ENCODE measurements at places on chromosomes 3 and 15. TPM values are rescaled to one million over a fixed set of nuclear protein-coding genes. Genes with fewer than 3 reads are reported as not detected.

DNA sequence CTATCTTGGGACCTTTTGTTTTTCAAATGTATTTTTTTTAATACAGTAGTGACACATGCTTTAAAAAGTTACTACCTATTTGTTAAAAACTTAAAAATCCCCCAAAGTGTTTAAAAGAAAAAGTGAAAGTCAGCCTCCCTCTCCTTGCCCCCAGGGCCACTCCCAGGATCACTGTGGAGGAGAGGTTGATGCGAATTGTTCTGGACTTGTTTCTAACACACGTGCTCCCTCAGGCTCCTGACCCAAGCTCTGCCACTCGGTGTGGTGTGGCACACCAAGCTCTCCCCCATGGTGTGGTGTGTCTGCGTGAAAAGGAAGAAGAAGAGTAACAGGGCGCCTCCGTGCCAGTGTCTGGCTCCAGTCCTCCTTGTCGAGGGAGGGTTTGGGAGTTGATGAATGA is 93.5 kb downstream of the CHCHD6 start:
- H3K4me3 ChIP-seq = no peak overlapping the region
- H3K27ac ChIP-seq = no peak overlapping the region
- no peaks in the 10 kb centered on the region for H3K27me3 ChIP-seq
- H3K36me3 ChIP-seq = no peaks in the 10 kb centered on the region

GRCh38 chr3:183822631-183823030 is 2.7 kb downstream of the MAP6D1 start:
- no peaks in the 10 kb centered on the region for H3K4me1 ChIP-seq
- H3K36me3 ChIP-seq = no peaks in the 10 kb centered on the region
- H3K27me3 ChIP-seq = no peaks in the 10 kb centered on the region
- DNase-seq = no peak
- H3K4me3 ChIP-seq = no peak overlapping the region
- H3K27ac ChIP-seq = no peak overlapping the region

- no peaks in the 10 kb centered on the region for H3K4me1 ChIP-seq
- H3K27me3 ChIP-seq = no peaks in the 10 kb centered on the region
Measured at GRCh38 chr3:100370756-100371155, 30.1 kb downstream of the TOMM70 start.

Gene MBNL1
- 131 TPM for total RNA-seq

DNA sequence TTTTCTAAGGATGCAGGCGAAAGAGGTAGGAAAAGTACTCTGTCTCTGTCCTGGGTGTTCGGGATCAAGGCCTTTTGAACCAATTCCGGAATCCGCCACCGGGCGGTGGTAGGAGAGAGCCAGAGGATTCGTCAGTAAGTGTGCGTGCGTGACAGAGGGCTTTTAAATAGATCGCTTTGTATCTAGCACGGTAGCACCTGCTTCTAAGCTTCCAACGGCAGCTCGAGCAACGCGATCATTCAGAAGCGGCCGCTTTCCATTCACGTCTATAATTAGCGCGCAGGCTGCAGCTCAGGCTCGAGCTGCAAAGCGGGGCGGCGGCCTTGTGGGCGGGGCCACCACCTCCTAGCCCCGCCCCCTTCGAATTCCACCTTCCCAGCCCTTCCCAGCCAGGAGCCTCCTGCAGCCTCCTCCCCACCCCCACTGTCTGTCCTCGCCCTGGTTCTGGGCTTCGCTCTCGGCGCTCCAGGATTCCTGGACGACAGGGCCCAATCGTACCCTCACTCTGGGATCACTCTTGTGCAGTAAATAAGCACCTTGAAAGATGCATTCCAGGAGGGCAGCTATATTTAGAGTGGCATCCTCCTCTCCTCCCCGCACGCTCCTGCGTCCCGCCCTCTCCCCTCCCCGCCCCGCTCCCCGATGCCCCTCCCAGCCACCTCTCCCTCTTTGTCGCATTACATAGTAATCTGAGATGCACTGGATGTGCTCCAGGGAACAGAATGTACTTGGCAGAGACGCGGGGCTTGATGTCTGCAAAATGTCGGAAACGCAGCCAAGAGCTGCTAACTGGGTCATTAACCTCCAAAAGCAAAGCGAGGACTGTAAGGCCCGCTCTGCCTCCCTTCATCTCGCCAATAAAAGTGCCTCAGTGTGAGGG is 224.1 kb upstream of the TPRG1 start:
- H3K4me3 ChIP-seq = peak overlapping the region; percentile 30
- DNase-seq = peak; percentile 99
- H3K27me3 ChIP-seq = no peaks in the 10 kb centered on the region
- no peaks in the 10 kb centered on the region for H3K36me3 ChIP-seq

DNA sequence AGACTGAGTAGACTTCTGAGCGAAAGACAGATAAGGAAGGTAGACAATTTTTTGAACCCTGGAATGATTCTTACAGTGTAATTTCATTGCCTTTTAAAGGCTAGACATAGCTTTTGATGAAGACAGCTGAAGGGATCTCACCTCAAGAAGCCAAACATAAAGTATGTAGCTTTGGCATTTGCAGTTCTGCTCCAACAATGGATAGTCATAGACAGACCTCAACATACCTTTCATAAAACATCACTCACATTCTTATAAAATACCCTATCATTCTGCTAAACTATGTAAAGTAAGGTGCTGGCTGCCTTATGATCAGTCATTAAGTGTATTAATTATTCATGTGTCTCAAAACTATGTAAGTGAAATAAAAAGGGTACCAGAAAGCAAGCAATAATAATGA is 70.0 kb downstream of the UBE3A start:
- no peaks in the 10 kb centered on the region for H3K4me1 ChIP-seq
- H3K27me3 ChIP-seq = no peaks in the 10 kb centered on the region
- no peaks in the 10 kb centered on the region for H3K36me3 ChIP-seq
- DNase-seq = no peak

GRCh38 chr3:20066079-20066478 is 25.8 kb downstream of the KAT2B start:
- no peak overlapping the region for H3K4me3 ChIP-seq
- DNase-seq = no peak
- no peaks in the 10 kb centered on the region for H3K36me3 ChIP-seq
- H3K4me1 ChIP-seq = no peaks in the 10 kb centered on the region
- H3K27me3 ChIP-seq = no peaks in the 10 kb centered on the region

GRCh38 chr3:46491089-46492070 is 6.4 kb upstream of the RTP3 start:
- H3K27me3 ChIP-seq = no peaks in the 10 kb centered on the region
- H3K4me3 ChIP-seq = no peak overlapping the region
- no peak for DNase-seq
- H3K4me1 ChIP-seq = no peaks in the 10 kb centered on the region

- no peaks in the 10 kb centered on the region for H3K36me3 ChIP-seq
- no peak overlapping the region for H3K27ac ChIP-seq
- DNase-seq = peak; percentile 12
- H3K4me3 ChIP-seq = no peak overlapping the region
Measured at GRCh38 chr15:38075466-38075865, 141.0 kb downstream of the TMCO5A start.

DNA sequence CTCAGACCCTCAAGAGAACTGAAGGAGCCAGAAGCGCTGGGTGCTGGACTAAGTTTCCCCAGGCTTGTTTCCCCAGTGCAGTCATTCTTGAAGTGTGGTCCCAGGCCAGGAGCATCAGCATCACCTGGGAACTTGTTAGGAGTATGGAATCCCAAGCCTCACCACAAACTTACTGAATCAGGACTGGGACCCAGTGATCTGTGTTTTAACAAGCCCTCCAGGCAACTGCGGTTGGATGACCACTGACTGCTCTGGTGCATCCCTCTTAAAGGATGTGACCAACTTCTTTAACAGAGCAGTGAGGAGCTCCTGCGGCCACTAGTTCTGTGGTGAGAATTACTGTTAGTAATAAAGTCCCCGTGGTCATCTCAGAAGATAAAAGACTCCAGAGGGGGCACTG is 62.4 kb upstream of the DAZL start:
- H3K36me3 ChIP-seq = no peaks in the 10 kb centered on the region
- no peak for DNase-seq
- no peak overlapping the region for H3K27ac ChIP-seq
- peaks cover 2% of the 10 kb centered on the region for H3K27me3 ChIP-seq

DNA sequence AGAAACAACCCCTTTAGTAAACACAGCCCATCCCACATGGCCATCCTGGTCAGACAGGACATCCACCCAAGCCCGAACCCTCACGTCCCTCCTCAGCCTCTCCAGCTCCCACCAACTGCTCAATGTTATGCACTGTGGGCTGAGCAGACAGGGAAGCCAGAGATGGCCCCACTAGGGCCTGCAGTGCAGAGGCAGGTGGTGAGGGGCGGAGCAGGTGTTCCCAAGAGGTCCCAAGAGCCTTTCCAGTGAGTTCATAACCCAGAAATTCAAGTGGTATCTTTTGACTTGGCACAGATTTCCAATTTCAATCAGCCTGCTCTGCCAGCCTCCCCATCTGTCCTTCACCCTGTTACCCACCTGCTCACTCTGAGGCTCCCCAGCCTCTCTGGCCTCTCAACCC is 130.3 kb downstream of the LIPC start:
- no peak for DNase-seq
- no peak overlapping the region for H3K4me3 ChIP-seq
- no peaks in the 10 kb centered on the region for H3K27me3 ChIP-seq
- no peak overlapping the region for H3K27ac ChIP-seq

DNA sequence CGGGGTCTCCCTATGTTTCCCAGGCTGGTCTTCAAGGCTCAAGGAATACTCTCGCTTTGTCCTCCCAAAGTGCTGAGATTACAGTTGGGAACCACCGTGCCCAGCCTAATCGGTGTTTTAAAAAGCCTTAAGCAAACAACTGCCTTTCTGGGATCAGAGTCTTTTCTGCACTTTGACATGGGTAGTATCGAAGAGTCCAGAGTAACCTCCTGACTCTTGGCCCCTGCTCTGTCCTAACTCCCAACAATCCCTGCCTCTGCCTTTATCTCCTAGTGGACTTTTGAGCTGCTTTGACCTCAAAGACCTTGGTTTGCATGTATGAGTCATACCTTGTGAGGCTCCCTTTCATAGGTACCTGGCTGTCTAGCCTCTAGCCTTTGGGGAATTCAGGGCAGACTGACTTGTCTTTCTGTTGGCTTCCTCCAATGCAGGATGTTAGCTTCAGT is 21.0 kb upstream of the HACD2 start:
- DNase-seq = no peak
- no peak overlapping the region for H3K4me3 ChIP-seq
- no peaks in the 10 kb centered on the region for H3K36me3 ChIP-seq
- H3K27me3 ChIP-seq = no peaks in the 10 kb centered on the region

DNA sequence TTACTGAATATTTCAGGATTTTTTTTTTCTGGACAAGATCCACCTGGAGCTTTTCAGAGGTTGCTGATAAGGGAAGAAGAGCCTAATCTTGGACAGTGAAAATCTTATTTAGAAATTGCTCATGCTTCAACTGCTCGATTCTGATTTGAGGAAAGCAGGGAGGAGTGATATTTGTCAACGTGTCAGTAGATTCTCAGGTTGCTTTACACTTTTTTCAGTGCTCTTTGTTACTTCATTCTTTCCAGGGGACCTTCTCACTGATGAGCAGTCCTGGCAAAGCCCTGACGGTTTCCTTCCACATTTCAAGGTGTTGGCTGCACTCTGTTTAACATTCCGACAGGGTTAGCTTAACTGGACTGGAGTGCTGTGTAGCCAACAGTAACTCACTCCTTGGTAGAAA is 24.1 kb upstream of the RARB start:
- no peak overlapping the region for H3K27ac ChIP-seq
- DNase-seq = no peak

DNA sequence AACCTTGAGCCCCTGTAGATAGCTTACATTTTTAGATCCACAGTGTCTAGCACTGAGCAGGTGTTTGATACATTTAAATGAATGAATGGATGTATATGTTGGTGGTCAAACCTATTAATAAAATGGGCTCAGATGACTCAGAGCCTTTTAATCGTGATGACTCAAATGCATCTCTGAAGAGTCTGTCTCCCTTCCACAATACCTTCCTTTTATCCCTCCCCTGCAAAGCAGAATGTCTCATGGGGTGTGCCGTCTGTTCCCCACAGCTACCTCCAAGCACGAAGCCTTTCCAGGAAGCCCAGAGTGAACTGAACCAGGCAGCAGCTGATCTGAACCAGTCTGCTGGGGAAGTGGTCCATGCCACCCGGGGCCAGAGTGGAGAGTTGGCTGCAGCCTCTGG is 303.5 kb upstream of the TPM1 start:
- no peaks in the 10 kb centered on the region for H3K36me3 ChIP-seq
- no peak for DNase-seq
- H3K27ac ChIP-seq = no peak overlapping the region

- H3K27me3 ChIP-seq = no peaks in the 10 kb centered on the region
- H3K4me3 ChIP-seq = no peak overlapping the region
- no peak for DNase-seq
- H3K27ac ChIP-seq = no peak overlapping the region
Measured at GRCh38 chr15:42264795-42265194, 8.2 kb upstream of the GANC start.

Gene COMMD4
- 116 TPM for total RNA-seq

Gene C3orf20
- total RNA-seq = 0.28 TPM

DNA sequence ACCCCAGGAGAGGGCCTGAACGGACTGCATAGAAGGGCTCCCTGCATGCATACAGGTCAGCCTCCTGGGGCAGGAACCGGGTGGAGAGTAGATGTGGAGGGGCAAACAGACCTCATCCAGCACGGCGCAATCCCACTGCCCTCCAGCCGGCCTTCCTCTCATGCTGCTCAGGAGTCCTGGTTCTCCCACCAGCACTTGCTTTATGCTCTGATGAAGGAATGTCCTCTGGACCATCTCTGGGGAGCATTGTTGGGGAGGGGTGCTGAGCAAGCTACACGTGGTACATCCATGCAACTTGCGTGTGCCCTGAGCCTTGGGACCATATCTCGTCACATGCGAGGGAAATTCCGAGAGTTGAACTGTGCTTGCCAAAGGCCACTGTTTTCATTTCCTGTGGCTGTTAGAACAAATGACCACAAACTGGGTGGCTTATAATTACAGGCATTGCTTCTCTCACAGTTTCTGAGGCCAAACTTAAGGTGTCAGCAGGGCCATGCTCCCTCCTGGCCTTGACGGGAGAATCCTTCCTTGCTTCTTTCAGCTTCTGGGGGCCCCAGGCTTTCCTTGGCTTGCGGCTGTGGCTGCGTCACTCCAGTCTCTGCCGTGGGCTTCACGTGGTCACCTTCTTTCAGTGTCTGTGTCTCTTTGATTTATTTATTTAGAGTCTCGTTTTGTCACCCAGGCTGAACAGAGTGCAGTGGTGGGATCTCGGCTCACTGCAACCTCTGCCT is 12.2 kb downstream of the SELENOS start:
- H3K27me3 ChIP-seq = no peaks in the 10 kb centered on the region
- no peak overlapping the region for H3K27ac ChIP-seq
- no peaks in the 10 kb centered on the region for H3K4me1 ChIP-seq
- no peak for DNase-seq

Gene CNBP
- 523 TPM for total RNA-seq

DNA sequence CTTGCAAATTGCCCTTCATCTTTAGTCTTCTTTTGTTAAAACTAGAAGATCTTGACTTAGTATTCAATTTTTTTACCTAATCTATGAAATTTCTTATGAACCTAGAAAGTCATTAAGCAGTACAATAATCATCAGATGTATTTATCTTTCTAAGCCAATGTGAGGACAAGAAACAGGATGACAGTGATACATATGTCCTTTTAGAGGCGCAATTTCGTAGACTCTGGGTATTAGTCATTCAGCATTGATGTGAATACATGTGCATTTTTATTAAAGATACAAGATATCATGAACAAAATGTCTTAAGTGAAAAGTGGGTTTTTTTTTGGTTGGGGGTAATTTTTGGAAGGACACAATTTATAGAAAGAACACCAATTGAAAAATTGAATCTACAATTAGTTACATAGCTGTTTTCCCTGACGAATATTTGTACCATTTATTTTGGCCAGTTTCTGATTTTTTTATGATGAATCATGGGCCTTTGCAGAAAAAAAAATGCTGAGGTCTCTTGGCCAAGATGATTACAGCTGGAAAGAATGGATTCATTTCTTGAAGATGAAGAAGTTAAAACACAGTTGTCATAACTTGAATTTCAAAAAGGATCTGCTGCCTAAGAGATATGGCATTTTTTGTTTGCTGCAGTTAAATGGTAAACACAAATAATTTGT is 48.9 kb upstream of the AGTR1 start:
- no peaks in the 10 kb centered on the region for H3K27me3 ChIP-seq
- H3K4me1 ChIP-seq = no peaks in the 10 kb centered on the region
- no peak overlapping the region for H3K27ac ChIP-seq
- no peak overlapping the region for H3K4me3 ChIP-seq
